ENCODE measurements at places on chromosomes 7 and 10.

DNA sequence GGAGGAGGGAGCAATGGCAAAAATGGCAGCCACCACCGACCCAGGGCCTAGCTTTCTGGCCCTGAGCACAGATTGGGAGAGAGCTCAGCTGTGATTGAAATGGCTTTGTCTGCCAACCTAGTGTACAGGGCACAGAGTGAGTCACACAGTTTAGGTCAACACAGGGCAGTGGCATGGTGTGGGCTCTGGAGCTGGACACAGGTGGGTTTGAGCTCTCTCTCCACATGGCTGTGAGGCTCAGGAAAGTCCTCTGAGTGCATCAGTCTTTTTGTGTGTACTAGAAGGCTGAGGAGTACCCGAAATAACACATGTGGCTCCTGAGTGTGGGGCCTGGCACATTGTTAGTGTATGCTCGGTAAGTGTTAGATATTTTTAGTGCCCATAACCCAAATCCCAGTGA, 60.2 kb upstream of the LOXL4 start:
- no peak for ATAC-seq

DNA sequence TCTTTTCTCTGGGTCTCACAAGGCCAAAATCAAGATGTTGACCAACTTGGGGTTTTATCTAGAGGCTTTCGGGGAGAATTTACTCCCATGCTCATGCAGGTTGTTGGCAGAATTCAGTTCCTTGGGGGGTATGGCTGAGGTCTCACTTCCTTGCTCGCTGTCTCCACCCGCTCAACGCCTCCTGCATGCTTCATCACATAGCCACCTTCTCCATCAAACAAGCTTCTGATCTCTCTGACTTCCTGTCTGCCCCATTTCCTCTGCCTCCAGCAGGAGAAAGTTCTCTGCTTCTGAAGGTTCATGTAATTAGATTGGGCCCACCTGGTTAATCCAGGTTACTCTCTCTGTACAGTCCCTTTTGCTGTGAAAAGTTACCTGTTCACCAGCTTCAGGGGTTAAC, 179.1 kb upstream of the FZD1 start:
- ATAC-seq, result no peak

DNA sequence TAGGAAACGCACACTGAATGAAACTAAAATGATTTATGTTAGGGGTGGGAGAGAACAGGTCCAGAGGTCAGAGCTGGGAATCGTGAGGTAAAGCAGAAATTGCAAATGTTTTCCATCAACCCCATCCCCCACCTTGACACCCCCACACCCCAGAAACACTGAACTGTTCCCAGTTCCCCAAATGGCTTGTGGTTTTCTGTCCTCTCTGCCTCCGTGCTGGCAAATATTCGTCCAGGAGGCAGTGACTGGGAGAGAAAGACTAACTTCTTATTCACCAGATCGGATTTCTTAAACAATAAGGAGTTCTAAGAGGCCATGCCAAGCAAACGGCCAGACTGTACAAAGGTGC, 730 bp upstream of the RASSF4 start:
- ATAC-seq, result no peak

DNA sequence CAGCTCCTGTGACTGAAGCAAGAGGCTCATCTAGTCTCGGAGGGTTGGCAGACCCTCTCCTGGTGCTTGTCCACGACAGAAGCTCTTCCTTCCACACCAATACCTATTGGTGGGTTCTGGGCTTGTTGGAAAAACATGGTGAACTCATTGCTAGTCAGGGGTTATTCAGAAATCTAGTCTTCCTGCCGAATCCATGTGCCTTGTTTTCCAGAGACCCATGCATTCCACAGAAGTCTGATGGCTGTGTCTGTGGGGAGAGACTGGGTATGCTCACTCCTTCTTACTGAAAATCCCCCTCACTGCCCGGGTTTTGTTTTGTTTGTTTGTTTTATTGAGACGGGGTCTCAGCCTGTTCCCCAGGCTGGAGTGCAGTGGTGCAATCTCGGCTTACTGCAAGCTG, 138.3 kb downstream of the DNAJB6 start:
- ATAC-seq, result no peak

DNA sequence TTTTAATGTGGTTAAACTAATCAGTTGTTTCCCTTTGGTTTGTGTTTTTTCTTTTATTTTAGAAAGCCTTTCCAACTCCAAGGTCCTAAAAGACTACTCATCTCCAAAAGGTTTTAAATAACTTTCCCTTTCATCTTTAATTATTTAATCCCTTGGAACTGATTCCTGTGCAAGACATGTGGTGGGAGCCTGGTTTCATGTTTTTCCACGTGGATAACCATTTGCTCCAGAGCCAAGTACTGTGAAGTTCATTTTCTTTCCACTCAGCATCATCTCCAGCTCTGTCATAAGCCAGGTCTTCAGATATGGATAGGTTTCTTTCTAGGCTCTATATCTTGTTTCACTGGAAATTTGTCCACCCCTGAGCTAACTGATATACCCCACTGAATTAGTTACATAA, 16.7 kb downstream of the PPP1R3C start:
- ATAC-seq, result no peak

Data from motor neuron (in vitro differentiated cells).